ENCODE measurements at places on chromosomes 3 and 15.

GRCh38 chr15:90595763-90596155 lies 66.0 kb downstream of the CRTC3 start:
- DNase-seq = no peak

- no peak for DNase-seq
Observed at GRCh38 chr3:4709341-4709740, 216.2 kb downstream of the ITPR1 start.

DNA sequence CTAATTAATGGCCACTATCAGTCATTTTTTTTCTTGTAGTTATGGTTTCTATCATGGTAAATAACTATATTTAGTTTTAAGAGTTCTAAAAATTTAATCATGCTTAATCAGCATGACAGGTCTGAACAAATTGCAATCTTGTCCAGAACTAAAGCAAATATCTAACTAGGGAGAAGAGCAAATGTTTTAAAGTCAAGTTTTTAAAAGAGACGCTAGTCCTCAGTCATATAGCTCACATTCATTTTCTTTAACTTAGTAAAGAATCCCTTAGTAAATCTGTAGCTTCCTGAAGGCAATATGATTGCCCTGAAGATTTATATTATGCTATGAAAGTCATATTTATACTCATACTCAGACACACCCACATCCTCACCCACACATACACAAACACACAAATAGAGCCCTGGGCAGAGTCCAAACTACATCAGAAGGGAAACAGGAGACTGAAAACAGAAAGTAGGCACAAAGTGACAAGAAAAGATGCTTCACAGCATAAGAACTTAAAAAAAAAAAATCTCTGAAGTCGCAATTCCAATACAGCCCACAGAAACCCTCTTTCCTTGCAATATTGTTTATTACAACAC lies 1149.1 kb downstream of the SI start:
- DNase-seq = no peak

- no peak for DNase-seq
Observed at GRCh38 chr3:102114264-102114979, 265.1 kb downstream of the NFKBIZ start.
